ENCODE measurements at places on chromosomes 6 and 20.
A peak's percentile ranks its signal among the peaks of the same experiment; 100 is the strongest.

- H3K27me3 ChIP-seq, result no peaks in the 10 kb centered on the region
- DNase-seq, result no peak
- H3K27ac ChIP-seq, result no peak overlapping the region
- H3K4me3 ChIP-seq, result no peak overlapping the region
Observed at GRCh38 chr20:16444057-16444777, 129.0 kb downstream of the KIF16B start.

- no peak for DNase-seq
- peaks cover 8% of the 10 kb centered on the region for H3K36me3 ChIP-seq
- no peak overlapping the region for H3K27ac ChIP-seq
- H3K4me1 ChIP-seq, result peaks cover 22% of the 10 kb centered on the region
- peaks cover 82% of the 10 kb centered on the region for H3K27me3 ChIP-seq
Observed at GRCh38 chr6:10837009-10837621, 1.2 kb downstream of the MAK start.

DNA sequence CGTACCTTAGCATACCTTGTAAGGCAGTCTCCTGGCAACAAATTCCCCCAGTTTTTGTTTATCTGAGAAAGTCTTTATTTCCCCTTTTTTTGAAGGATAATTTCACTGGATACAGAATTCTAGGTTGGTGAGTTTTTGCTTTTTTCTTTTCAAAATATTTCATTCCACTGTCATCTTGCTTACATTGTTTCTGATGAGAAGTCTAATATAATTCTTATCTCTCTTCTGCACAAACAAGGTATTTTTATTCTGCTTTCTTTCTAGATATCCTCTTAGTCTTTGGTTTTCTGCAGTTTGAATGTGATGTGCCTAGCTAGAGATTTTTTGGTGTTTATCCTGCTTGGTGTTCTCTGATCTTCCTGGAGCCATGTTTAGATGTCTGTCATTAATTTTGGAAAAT lies 57.7 kb upstream of the EZR start:
- H3K36me3 ChIP-seq, result no peaks in the 10 kb centered on the region
- H3K4me1 ChIP-seq, result peaks cover 6% of the 10 kb centered on the region
- H3K27me3 ChIP-seq, result no peaks in the 10 kb centered on the region

- peak overlapping the region; percentile 81 for H3K4me3 ChIP-seq
- peaks cover 2% of the 10 kb centered on the region for H3K36me3 ChIP-seq
- H3K4me1 ChIP-seq, result peaks cover 47% of the 10 kb centered on the region
Observed at GRCh38 chr6:5865506-5866031, 141.2 kb downstream of the NRN1 start.

- no peaks in the 10 kb centered on the region for H3K36me3 ChIP-seq
- peak overlapping the region; percentile 28 for H3K4me3 ChIP-seq
- H3K4me1 ChIP-seq, result peaks cover 8% of the 10 kb centered on the region
- no peak for DNase-seq
- peaks cover 67% of the 10 kb centered on the region for H3K27me3 ChIP-seq
Observed at GRCh38 chr20:1002682-1003561, 811 bp upstream of the RSPO4 start.

GRCh38 chr20:45827030-45827652 lies at the start of gene TNNC2:
TSS of gene TNNC2 (minus strand) at chr20:45827312. CDS start at chr20:45827248, 64 bp downstream.
- H3K4me3 ChIP-seq, result no peak within 1 kb of the TSS
- no peak within 1 kb of the TSS for H3K27ac ChIP-seq
- DNase-seq, result no peak
- H3K4me1 ChIP-seq, result peaks cover 15% of the 10 kb centered on the region
- peaks cover 4% of the 10 kb centered on the region for H3K36me3 ChIP-seq
- H3K27me3 ChIP-seq, result peaks cover 31% of the 10 kb centered on the region

DNA sequence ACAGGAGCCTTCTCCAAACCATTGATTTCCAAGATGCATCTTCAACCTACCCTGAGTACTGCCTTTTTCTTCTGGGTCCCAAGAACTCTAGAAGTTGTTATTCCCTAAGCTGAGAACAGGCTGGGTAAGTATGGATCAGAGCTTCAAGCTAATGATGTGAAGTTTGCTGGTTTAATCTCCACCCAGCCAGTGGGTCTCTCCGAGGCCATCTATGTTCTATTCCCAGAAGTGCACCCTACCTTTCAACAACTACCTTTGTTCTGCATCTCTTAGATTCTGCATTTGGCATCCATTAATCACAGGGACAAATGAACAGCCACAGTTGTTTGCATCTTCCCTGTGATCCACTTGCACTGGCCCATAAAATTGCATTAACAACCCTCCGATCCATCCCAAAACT lies 246.2 kb downstream of the HIVEP2 start:
- no peaks in the 10 kb centered on the region for H3K4me1 ChIP-seq
- no peak for DNase-seq
- H3K36me3 ChIP-seq, result no peaks in the 10 kb centered on the region
- no peak overlapping the region for H3K4me3 ChIP-seq
- H3K27me3 ChIP-seq, result no peaks in the 10 kb centered on the region
- H3K27ac ChIP-seq, result no peak overlapping the region

GRCh38 chr6:27679308-27679963 lies 206.5 kb upstream of the ZNF184 start:
- peak overlapping the region; percentile 29 for H3K4me3 ChIP-seq
- H3K27ac ChIP-seq, result no peak overlapping the region
- no peaks in the 10 kb centered on the region for H3K4me1 ChIP-seq

DNA sequence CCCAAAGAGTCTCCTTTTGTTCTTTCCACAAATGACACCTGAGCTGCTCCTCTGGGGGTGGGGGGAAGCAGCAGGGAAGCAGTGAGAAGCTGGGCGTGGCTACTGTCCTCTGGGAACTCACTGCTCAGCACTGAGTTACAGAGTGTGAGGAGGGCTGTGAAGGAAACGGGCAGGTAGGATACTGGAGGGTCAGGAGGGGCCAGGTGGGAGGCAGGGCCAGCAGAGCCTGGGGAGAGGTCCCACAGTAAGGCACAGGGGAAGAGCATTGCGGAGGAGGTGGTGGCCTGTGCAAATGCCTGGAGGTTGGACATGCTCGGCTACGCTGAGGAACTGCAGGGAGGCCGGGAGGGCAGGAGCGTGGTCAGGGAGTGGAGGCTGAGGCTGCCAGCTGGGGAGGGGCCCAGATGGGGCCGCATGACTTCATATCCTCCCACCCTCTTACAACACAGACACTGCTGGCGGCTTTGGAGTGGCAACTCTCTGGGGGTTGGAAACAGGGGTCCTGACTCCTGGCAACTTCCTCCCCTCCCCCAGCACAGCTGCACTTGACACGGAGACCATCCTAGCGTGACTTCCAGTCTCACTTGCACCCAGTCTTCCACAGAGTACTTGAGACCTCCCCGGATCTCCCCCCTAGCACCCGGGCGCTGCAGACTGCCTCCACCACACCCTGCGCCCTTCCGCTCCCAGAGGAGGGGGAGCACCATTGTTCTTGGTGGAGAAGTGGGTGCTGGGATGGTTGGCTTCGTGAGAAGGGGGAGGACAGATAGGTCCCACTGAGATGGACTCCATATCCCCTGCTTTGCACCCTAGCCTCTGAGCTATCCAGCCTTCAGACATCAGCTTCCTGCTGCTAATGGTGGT lies 34.2 kb downstream of the RBM38 start:
- H3K36me3 ChIP-seq, result peaks cover 4% of the 10 kb centered on the region
- no peak overlapping the region for H3K27ac ChIP-seq
- DNase-seq, result no peak
- peaks cover 28% of the 10 kb centered on the region for H3K4me1 ChIP-seq

- no peak overlapping the region for H3K27ac ChIP-seq
- peaks cover 10% of the 10 kb centered on the region for H3K4me1 ChIP-seq
- H3K4me3 ChIP-seq, result no peak overlapping the region
- DNase-seq, result no peak
Observed at GRCh38 chr6:137542713-137543112, 48.5 kb upstream of the OLIG3 start.

DNA sequence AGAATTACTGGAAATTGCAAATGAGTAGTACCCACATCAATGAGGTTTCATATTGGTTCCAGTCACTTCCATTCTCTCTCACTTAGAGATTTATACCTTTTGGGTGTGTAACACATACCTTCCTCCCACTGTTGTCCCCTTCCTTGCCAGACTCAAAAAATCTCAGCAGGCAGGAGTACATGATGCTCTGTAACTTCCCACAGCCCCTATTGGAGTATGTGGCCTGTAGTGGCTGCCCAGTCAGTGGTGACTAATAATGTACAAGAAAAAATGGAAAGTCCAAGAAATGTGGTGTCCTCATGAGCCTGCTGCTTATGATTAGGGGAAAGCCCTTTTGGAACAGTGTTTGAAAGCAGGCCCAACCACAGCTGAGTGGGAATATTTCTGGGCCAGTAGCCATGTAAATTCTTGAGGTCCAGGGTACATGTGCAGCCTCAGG lies 312.0 kb downstream of the ZFAND3 start:
- no peak for DNase-seq
- peak overlapping the region; percentile 75 for H3K27ac ChIP-seq
- H3K4me1 ChIP-seq, result peaks cover 58% of the 10 kb centered on the region
- H3K36me3 ChIP-seq, result peaks cover 6% of the 10 kb centered on the region
- H3K4me3 ChIP-seq, result no peak overlapping the region

- H3K27me3 ChIP-seq, result no peaks in the 10 kb centered on the region
- H3K36me3 ChIP-seq, result no peaks in the 10 kb centered on the region
- no peak overlapping the region for H3K27ac ChIP-seq
- no peak overlapping the region for H3K4me3 ChIP-seq
- H3K4me1 ChIP-seq, result peaks cover 4% of the 10 kb centered on the region
- DNase-seq, result no peak
Observed at GRCh38 chr6:11428895-11429294, 108.7 kb upstream of the TMEM170B start.

GRCh38 chr6:143774347-143774746 lies 68.8 kb upstream of the LTV1 start:
- no peak overlapping the region for H3K27ac ChIP-seq
- no peak for DNase-seq
- no peak overlapping the region for H3K4me3 ChIP-seq
- no peaks in the 10 kb centered on the region for H3K27me3 ChIP-seq
- peaks cover 55% of the 10 kb centered on the region for H3K36me3 ChIP-seq

DNA sequence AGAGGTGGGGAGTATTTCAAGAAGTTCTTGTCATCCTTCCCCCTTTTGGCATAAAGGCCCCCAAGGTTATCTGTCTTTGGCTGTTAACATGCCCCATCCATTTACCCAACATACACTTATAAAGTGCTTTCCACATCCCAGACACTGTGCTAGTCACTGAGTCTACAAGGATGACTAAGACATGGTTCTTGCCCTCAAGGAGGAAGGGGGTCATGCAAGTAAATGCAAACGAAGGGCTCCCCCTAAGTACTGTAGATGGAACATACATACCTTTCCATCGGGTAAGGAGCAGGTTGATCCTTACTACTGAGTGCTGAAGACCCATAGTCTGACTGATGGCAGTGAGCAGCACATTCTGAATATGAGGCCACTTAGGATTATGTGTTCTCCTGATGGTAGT lies 38.3 kb downstream of the HECA start:
- H3K4me1 ChIP-seq, result peaks cover 90% of the 10 kb centered on the region
- no peak for DNase-seq
- H3K27me3 ChIP-seq, result no peaks in the 10 kb centered on the region
- H3K4me3 ChIP-seq, result peak overlapping the region; percentile 45
- peaks cover 68% of the 10 kb centered on the region for H3K36me3 ChIP-seq
- peak overlapping the region; percentile 77 for H3K27ac ChIP-seq

DNA sequence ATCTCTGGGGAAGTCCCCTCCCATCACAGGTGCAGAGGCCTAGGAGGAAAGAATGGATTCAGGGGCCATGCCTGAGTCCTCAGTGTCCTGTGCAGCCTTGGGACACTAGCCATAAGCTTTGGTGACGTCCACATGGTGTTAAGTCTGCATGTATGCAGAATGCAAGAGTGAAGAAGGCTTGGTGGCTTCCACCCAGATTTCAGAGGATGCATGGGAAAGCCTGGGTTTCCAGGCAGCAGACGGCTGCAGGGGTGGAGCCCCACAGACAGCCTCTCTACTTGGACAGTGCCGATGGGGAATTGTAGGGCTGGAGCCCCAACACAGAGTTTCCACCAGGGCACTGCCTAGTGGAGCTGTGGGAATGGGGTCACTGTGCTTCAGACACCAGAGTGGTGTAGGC lies 117.1 kb upstream of the NRN1 start:
- DNase-seq, result no peak
- peaks cover 36% of the 10 kb centered on the region for H3K27me3 ChIP-seq
- H3K4me1 ChIP-seq, result no peaks in the 10 kb centered on the region

DNA sequence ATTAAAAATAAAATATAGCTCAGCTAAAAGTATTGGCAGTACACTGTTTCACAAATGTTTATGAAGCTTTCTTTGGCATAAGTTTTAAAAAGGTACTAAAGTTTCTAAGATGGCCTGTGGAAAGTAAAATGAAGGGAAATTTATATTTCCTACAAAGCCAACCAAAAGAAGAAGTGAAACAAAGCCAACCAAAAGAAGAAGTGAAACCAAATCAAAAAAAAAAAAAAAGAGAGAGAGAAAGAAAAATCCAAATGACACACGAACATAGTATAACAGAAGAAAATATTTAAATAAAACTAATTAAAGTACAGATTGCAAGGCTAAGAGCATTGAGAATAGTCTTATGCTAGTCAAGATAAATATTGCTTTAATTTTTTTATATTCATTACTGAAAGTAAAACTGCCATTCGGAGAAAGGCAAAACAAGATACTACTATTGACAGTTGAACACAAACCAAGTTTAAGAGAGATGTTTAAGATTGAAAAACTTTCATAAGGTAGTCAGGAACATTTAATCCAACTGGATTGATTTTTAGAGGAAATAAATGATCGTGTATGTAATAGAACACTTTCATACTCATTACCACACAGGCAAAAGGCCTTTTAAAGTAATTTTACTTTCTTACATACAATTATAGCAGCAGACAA lies 12.8 kb upstream of the KHDRBS2 start:
- H3K4me3 ChIP-seq, result no peak overlapping the region
- DNase-seq, result no peak
- no peaks in the 10 kb centered on the region for H3K4me1 ChIP-seq
- H3K27me3 ChIP-seq, result no peaks in the 10 kb centered on the region
- no peaks in the 10 kb centered on the region for H3K36me3 ChIP-seq

GRCh38 chr20:237489-237888 lies 10.4 kb downstream of the DEFB129 start:
- H3K27me3 ChIP-seq, result peaks cover 12% of the 10 kb centered on the region
- H3K36me3 ChIP-seq, result no peaks in the 10 kb centered on the region
- H3K4me1 ChIP-seq, result peaks cover 7% of the 10 kb centered on the region
- H3K4me3 ChIP-seq, result peak overlapping the region; percentile 44
- no peak for DNase-seq
